ENCODE measurements at places on chromosomes 1 and 21. TPM values are rescaled to one million over a fixed set of nuclear protein-coding genes. Genes with fewer than 3 reads are reported as not detected.

- no peak overlapping the region for H3K27ac ChIP-seq
- H3K27me3 ChIP-seq = no peaks in the 10 kb centered on the region
- H3K4me1 ChIP-seq = no peaks in the 10 kb centered on the region
- peaks cover 32% of the 10 kb centered on the region for H3K36me3 ChIP-seq
These were observed 13.2 kb downstream of the RHOU start for GRCh38 chr1:228748431-228748830.

DNA sequence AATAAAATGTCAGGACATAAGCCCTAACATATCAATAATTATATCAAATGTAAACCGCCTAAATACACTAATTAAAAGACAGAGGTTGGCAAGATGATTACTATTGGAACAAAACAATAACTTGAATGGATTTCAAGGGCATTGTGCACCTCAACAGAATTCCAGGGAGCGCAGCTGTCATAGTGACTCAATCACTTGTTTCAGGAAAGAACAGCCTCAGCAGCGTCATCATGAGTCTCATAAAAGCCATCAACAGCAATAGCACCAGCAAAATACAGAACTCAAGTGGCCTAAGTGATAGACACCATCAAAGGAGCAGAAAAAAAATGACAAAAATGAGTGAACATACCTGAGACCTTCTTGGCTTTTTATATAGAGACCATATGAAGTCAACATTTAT is 632.7 kb upstream of the NR5A2 start:
- no peaks in the 10 kb centered on the region for H3K36me3 ChIP-seq
- no peak overlapping the region for H3K4me3 ChIP-seq
- no peaks in the 10 kb centered on the region for H3K27me3 ChIP-seq
- no peaks in the 10 kb centered on the region for H3K4me1 ChIP-seq
- H3K27ac ChIP-seq = no peak overlapping the region

ZBTB37 gene
- 15.6 TPM for total RNA-seq

- H3K4me1 ChIP-seq = peaks cover 81% of the 10 kb centered on the region
- no peaks in the 10 kb centered on the region for H3K36me3 ChIP-seq
- DNase-seq = no peak
- peak overlapping the region; percentile 85 for H3K27ac ChIP-seq
- no peaks in the 10 kb centered on the region for H3K27me3 ChIP-seq
- H3K4me3 ChIP-seq = no peak overlapping the region
These were observed 36.1 kb downstream of the EIF2D start for GRCh38 chr1:206575894-206576737.

DNA sequence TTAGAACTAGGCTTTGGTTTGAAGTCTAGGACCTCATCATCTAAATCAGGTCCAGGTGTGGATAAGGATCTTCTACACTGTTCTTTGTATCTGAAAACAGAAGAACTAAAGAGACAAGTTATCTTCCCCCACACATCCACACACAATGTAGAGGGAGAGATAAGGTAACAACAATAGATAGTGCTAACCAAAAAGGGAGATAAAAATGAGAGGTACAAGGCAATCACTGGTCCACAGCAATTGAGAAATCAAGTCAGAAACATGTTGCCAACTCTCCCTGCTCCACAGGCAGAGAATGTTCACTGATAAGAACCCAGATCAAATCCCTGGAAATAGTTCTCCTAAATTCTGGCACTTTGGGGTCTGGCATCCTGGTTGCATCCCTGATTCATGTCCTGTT is 75.8 kb upstream of the LHX8 start:
- no peaks in the 10 kb centered on the region for H3K4me1 ChIP-seq
- H3K36me3 ChIP-seq = no peaks in the 10 kb centered on the region
- DNase-seq = no peak
- no peak overlapping the region for H3K27ac ChIP-seq
- no peaks in the 10 kb centered on the region for H3K27me3 ChIP-seq

ADAMTS5 gene
- total RNA-seq = 5.6 TPM

DNA sequence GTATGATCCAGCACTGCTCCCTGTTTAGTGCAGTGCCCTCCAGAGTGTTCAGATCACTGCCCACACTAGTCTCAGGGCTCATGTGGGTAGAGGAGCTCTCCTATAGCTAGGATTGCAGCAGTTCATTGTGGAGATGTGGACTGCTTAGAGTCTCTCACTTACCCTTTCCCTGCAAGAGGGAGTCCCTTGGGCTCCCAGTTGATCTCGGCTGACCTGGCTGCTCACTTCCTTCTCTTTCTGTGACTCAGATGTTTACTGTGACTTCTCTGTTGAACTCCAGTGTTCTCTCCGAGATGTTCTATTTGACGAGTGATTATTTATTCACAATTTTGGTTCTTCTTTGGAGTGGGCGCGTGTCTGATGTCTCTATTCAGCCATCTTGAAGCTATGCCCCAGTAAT is 141.9 kb downstream of the PTBP2 start:
- H3K36me3 ChIP-seq = no peaks in the 10 kb centered on the region
- no peaks in the 10 kb centered on the region for H3K27me3 ChIP-seq
- no peak overlapping the region for H3K27ac ChIP-seq
- H3K4me1 ChIP-seq = no peaks in the 10 kb centered on the region
- DNase-seq = peak; percentile 21

GRCh38 chr1:228445843-228446650 is 29.4 kb upstream of the TRIM17 start:
- no peak for DNase-seq
- H3K27me3 ChIP-seq = peaks cover 65% of the 10 kb centered on the region
- H3K4me3 ChIP-seq = peak overlapping the region; percentile 35
- H3K27ac ChIP-seq = no peak overlapping the region

GRCh38 chr1:93678946-93679480 is 2.6 kb downstream of the BCAR3 start:
- H3K27me3 ChIP-seq = no peaks in the 10 kb centered on the region
- H3K4me1 ChIP-seq = peaks cover 67% of the 10 kb centered on the region
- no peak for DNase-seq
- no peak overlapping the region for H3K4me3 ChIP-seq

DNA sequence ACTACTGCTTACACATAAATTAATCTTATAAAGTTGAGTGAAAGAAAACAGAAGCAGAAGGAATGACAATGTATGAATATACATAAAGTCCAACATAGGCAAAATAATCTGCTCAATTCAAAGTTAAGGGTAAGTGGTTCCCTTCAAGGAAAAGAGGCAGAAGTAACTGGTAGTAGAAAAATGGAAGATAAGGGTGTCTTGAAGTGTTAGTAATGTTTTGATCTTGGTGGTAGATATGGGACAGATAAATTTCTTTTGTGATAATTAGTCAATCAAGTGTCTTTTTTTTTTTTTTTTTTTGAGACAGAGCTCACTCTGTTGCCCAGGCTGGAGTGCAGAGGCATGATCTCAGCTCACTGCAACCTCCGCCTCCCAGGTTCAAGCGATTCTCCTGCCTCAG is 12.7 kb downstream of the USP48 start:
- no peak overlapping the region for H3K27ac ChIP-seq
- peaks cover 55% of the 10 kb centered on the region for H3K4me1 ChIP-seq
- H3K27me3 ChIP-seq = no peaks in the 10 kb centered on the region
- H3K36me3 ChIP-seq = peaks cover 5% of the 10 kb centered on the region

DNA sequence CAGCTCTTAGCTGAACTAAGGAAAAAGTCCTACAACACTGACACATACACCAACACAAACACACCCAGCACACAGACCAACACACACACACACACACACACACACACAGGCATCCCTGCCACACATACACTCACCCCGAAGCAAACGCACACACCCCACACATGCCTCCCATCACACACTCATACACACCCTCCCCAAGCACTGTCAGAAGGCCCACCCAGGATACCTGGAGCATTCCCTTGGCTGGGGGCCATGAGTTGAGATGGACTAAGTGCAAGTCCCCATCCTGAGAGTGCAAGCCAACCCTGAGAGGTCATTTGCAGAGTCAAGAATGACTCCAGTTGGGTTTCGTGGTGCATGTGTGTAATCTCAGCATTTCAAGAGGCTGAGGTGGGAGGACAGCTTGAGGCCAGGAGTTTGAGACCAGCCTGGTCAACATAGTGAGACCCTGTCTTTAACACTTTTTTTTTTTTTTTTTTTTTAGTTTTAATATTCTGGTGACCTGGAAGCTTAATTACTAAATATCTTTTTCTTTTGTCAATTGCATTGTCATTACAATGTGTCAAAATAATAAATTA is 117.3 kb downstream of the RHOU start:
- no peaks in the 10 kb centered on the region for H3K27me3 ChIP-seq
- no peaks in the 10 kb centered on the region for H3K36me3 ChIP-seq
- no peak overlapping the region for H3K4me3 ChIP-seq
- H3K4me1 ChIP-seq = peaks cover 5% of the 10 kb centered on the region
- H3K27ac ChIP-seq = no peak overlapping the region

DNA sequence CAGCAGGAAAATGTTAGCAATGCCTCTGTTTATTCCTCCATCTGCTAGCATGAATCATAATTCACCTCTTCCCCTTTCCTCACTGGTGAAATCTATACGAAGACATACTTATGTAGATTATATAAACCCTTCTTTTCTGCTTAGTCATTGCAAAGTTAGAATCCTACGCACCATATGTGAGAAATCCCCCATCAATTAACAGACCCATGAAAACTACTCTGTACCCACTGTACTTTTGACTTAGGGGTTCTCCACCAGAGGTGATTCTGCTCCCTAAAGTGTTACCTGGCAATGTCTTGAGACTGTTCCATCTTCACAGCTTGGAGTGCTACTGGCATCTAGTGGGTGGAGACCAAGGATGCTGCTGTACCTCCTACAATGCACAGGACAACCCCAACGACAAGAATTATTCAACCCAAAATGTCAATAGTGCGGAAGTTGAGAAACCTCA is 49.6 kb upstream of the KCTD3 start:
- H3K36me3 ChIP-seq = no peaks in the 10 kb centered on the region
- no peaks in the 10 kb centered on the region for H3K27me3 ChIP-seq
- no peak overlapping the region for H3K4me3 ChIP-seq
- DNase-seq = no peak
- H3K4me1 ChIP-seq = no peaks in the 10 kb centered on the region

DNA sequence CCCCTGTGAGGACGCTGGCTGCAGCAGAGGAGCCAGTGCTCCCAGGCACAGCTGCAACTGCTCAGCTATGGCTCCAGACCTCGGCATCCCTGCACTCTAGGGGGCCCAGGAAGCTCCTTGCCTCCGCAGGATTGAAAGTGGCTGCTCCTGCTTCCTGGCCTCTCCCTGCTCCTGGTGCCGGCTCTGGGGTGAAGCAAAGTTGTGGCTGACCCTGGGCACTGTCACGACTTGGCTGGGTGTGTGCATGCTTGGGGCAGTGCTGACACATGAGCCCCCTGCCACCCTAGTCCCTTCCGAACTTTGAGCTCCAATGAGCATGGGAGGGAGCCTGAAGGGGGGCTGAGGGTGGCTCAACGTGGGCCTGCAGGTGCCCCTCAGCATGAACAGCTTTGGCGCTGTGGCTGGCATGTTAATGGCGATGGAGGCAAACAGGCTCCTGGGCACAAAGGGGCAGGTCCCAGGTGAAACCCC is 1512.2 kb downstream of the KCNT2 start:
- no peaks in the 10 kb centered on the region for H3K36me3 ChIP-seq
- DNase-seq = no peak
- no peaks in the 10 kb centered on the region for H3K27me3 ChIP-seq
- no peak overlapping the region for H3K27ac ChIP-seq
- no peaks in the 10 kb centered on the region for H3K4me1 ChIP-seq

GRCh38 chr1:53324728-53325297 is 3.1 kb downstream of the LRP8 start:
- DNase-seq = no peak
- no peak overlapping the region for H3K4me3 ChIP-seq
- H3K4me1 ChIP-seq = peaks cover 36% of the 10 kb centered on the region
- H3K36me3 ChIP-seq = no peaks in the 10 kb centered on the region
- H3K27me3 ChIP-seq = no peaks in the 10 kb centered on the region
- no peak overlapping the region for H3K27ac ChIP-seq

ADAMTSL4 gene
- total RNA-seq = 164 TPM

- no peak overlapping the region for H3K4me3 ChIP-seq
- peaks cover 42% of the 10 kb centered on the region for H3K36me3 ChIP-seq
- peaks cover 11% of the 10 kb centered on the region for H3K4me1 ChIP-seq
- H3K27me3 ChIP-seq = no peaks in the 10 kb centered on the region
These were observed 19.5 kb downstream of the XKR8 start for GRCh38 chr1:27979151-27979858.

DNA sequence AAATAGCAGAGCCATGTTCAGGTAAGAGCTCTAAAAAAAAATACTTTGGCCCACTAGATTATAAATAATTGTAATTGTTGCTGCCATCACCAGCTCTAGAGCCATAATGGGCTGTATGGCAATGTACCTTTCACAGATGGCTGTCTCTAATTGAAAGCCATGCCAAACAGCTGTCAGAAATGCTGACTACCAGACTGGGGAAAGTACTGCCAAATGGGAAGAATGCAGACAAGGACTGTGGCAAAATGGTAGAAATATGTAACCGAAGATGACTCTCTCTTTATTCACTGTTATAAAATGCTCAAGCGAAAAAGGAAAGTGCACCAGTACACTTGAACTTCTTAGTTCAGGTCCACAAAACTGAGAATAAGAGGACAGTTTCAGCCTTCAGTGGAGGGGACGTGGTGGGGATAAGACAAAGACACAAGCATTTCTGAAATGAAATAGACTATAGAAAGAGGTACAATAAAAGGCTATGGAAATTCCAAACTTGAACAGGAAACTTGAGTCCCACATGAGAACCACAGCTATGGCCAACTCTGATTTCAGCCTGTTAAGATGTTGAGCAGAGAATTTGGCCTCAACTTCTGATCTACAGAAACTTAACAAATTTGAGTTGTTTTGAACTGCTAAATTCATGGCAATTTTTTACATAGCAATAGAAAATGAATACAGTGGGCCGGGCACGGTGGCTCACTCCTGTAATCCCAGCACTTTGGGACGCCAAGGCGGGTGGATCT is 46.5 kb upstream of the LPGAT1 start:
- H3K27ac ChIP-seq = no peak overlapping the region
- no peaks in the 10 kb centered on the region for H3K36me3 ChIP-seq
- H3K4me3 ChIP-seq = no peak overlapping the region
- H3K27me3 ChIP-seq = no peaks in the 10 kb centered on the region
- no peak for DNase-seq
- H3K4me1 ChIP-seq = no peaks in the 10 kb centered on the region

PFDN2 gene
- total RNA-seq = 46.2 TPM

DNA sequence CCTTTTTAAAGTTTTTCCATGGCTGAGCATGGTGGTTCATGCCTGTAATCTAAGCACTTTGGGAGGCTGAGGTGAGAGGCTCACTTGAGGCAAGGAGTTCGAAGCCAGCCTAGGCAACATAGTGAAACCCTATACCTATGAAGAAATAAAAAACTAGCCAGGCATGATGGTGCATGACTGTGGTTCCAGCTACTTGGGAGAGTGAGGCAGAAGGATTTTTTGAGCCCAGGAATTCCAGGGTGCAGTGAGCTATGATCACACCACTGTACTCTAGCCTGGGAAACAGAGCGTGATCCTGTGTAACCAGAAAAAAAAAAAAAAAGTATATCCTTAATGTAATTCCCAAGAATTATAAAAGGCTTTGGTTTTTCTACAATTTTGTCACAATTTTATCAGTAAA is 17.4 kb downstream of the DEPDC1 start:
- no peak overlapping the region for H3K27ac ChIP-seq
- no peak for DNase-seq
- H3K36me3 ChIP-seq = no peaks in the 10 kb centered on the region
- H3K4me1 ChIP-seq = no peaks in the 10 kb centered on the region
